ENCODE measurements at places on chromosomes 5 and 9. TPM values are rescaled to one million over a fixed set of nuclear protein-coding genes. Genes with fewer than 3 reads are reported as not detected.

- DNase-seq: no peak
- no peak overlapping the region for H3K4me3 ChIP-seq
- 0 out of 2 replicates have a peak, but pooled peaks cover 6% of the 10 kb centered on the region for H3K4me1 ChIP-seq
- H3K27me3 ChIP-seq: no peaks in the 10 kb centered on the region
These were observed 44.2 kb downstream of the IL31RA start for GRCh38 chr5:55895346-55895745.

DNA sequence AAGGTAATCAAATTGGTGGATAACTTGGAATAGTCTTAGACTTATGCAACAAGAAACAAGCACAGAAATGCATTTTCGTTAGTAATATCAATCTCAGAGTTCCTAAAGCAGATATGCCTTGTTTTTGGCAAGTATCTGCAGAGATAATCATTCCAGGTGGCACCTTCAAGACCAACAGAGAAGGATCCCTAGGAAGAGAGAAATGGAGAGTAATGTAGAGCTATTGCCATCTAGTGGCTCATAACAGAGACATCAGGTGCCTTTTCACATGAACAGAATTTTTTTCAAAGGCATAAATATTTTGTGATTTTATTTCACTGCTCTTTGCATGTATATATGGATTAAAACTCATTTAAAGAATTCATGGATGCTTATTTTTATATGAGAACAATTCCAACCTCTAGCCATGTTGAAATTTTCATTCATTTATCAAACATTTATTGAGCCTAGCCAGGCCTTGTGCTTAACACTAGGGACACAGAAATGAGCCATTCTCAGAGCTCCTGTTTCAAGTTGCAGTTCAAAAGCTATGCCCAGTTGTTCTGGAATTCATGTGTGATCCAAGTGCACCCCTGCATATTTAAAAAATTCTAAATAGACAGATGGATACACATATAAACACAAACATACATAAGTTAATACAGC is 117.5 kb upstream of the OR13F1 start:
- H3K4me1 ChIP-seq: no peaks in the 10 kb centered on the region
- H3K36me3 ChIP-seq: no peaks in the 10 kb centered on the region
- H3K4me3 ChIP-seq: no peak overlapping the region

The FAM221B gene
- not detected for total RNA-seq

DNA sequence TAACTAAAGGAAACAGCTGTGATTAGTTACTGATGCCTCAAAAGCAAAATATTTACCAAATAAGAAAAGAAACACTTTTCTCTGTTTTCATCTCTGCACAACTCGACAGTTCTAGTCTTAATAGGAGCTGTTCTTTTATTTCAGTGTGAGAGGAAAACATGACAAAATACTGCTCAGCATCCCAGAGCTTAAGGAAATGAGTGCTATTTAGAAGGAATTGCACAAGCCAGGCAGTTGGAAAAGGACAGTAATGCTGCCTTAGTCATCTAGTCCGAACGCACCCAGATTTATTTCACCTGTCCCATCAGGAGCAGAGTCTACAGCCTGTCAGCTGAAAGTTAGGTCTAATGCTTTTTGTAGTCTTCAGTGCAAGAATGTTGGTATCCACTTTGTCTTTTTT is 12.3 kb downstream of the ZCCHC9 start:
- no peaks in the 10 kb centered on the region for H3K4me1 ChIP-seq
- no peak overlapping the region for H3K4me3 ChIP-seq
- no peak overlapping the region for H3K27ac ChIP-seq
- H3K36me3 ChIP-seq: no peaks in the 10 kb centered on the region
- DNase-seq: no peak
- no peaks in the 10 kb centered on the region for H3K27me3 ChIP-seq

The CSF1R gene
- 0.72 TPM for total RNA-seq

The UHRF2 gene
- 32.6 TPM for total RNA-seq

- no peak overlapping the region for H3K4me3 ChIP-seq
- H3K4me1 ChIP-seq: peaks cover 14% of the 10 kb centered on the region
- DNase-seq: no peak
- no peaks in the 10 kb centered on the region for H3K27me3 ChIP-seq
- H3K36me3 ChIP-seq: no peaks in the 10 kb centered on the region
- peak overlapping the region; percentile 43 for H3K27ac ChIP-seq
These were observed 181.8 kb upstream of the DAB2 start for GRCh38 chr5:39606591-39606990.

GRCh38 chr5:90621848-90622247 is 63.3 kb downstream of the ADGRV1 start:
- no peak overlapping the region for H3K27ac ChIP-seq
- no peak overlapping the region for H3K4me3 ChIP-seq
- H3K36me3 ChIP-seq: no peaks in the 10 kb centered on the region
- H3K27me3 ChIP-seq: no peaks in the 10 kb centered on the region
- no peaks in the 10 kb centered on the region for H3K4me1 ChIP-seq

GRCh38 chr9:136058084-136058483 is 37.0 kb downstream of the NACC2 start:
- DNase-seq: no peak
- no peak overlapping the region for H3K27ac ChIP-seq
- no peaks in the 10 kb centered on the region for H3K36me3 ChIP-seq
- H3K4me1 ChIP-seq: peaks cover 19% of the 10 kb centered on the region
- H3K4me3 ChIP-seq: no peak overlapping the region

Measured in PC-9 (cell line).